ENCODE measurements at places on chromosomes 4 and X.

- DNase-seq = no peak
Observed at GRCh38 chr4:8723222-8723980, 130.8 kb downstream of the CPZ start.

DNA sequence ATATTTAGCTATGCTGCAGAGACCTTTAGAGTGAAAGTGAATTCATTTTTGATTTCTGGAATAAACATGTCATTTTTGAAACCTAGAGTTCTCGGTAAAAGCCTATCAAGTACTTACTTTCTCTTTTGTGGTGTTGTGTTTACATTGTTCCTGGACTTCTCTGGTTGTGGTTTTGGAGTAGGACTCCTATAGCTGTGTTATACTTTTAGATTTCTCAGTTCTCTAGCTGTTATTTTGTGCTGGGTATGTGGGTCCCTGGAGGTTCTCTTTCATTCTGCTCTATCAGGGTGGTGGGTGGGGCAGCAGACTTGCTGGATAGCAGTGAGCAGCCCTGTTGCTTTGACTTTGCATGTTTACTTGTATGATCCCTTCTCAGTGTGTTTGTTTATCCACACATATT, 25.6 kb upstream of the MSMO1 start:
- DNase-seq = no peak

GRCh38 chrX:78476701-78477100, 149.3 kb upstream of the CYSLTR1 start:
- DNase-seq = no peak

DNA sequence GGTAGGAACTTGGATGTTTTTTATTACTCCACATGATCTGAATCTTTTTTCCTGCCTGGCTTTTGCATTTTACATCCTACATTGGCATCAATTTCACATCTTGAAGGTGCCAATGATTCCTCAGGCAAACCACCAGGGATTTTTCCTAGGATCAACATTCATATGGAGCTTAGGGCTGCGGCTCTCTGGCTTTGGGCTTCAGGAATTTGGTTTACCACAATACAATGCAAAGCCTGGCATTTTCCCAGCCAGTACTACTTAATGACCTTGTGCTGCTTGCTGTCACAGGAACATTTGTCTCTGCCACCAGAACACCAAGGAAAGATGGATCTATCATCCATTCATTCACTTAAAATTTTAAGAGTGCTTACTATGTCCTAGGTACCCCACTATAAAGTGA, 180.7 kb downstream of the PDGFC start:
- DNase-seq = no peak

DNA sequence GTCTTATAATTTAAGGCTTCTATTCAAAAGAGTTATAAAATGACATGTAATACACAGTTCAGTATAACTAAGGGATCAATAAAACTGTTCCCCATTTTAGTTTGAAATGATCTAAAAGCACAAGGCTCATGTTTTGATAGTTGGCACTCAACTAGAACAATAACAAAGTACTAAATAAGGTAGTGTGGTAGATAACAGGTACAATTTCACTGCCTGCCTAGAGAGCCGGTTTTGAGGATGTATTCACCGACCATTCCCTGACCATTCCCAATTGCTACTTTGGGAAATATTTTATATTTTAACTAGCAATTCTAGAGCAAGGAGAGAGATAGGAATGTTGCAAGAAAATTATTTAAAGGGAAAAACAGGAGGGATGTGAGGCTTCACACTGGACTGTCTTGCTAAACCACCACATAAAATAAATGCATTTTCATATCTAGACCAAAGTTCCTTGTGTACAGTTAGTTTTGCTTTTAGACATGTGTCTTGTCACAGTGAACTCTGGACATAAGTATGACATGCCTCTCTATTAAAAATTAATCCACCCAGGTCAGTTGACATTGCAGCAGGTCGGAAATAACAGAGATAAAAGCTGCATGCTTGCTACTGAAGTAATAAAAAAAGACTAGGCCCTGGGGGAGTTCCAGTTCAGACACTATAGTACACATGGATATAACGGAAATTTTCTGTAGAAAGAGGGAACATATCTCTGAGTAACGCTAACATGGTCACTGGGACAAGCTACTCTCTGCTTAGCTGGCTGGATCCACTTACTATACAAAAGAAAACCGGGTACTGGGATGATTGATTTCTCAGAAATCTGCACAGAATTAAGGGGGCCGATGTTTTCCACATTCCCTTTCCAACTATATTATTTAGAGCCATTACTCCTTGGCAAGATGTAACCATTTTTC, 56.3 kb upstream of the NAP1L5 start:
- no peak for DNase-seq

- DNase-seq = no peak
Observed at GRCh38 chr4:101695176-101695575, 95.4 kb upstream of the BANK1 start.

DNA sequence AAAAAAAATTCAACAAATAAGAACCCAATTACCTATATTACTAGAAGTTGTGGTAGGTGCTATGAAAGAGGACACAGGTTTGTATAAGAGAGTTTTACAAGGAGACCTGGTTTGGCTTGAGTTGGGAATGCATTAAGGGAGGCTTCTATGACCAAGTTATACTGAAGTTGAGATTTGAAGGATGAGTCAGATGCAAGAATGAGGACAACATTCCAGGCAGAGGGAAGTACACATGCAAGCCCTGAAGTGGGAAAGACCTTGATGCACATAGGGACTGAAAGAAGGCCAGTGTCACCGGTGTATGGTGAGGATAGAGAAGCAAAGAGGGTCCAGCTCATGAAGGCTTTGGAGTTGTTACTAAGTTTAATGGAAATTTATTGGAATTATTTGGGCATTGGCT, 52.2 kb downstream of the ANK2 start:
- DNase-seq = no peak

GRCh38 chrX:140502491-140503237, 2.2 kb downstream of the SOX3 start:
- DNase-seq = peak; percentile 5

DNA sequence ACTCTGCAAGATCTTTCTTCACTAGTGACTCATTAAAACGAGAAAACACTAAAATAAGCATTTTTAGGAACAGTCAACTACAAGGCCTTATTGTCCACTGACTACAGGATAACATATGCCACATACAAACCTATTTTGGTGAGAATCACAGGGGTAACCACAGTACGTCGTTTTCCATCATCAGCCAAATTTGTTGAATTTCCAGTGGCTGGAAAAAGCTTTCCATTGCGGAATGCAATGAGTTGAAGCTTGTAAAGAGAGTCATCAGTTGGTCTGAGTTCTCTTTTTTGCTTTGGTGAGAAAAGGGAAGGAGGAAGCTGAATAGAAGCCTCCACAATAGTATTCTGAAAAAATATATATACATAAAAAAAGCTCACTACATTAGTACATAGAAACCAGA, 102.4 kb downstream of the ADGRA3 start:
- no peak for DNase-seq

- no peak for DNase-seq
Observed at GRCh38 chrX:683576-683975, 53.0 kb downstream of the SHOX start.

GRCh38 chr4:101123231-101123630, 224.1 kb downstream of the PPP3CA start:
- no peak for DNase-seq

DNA sequence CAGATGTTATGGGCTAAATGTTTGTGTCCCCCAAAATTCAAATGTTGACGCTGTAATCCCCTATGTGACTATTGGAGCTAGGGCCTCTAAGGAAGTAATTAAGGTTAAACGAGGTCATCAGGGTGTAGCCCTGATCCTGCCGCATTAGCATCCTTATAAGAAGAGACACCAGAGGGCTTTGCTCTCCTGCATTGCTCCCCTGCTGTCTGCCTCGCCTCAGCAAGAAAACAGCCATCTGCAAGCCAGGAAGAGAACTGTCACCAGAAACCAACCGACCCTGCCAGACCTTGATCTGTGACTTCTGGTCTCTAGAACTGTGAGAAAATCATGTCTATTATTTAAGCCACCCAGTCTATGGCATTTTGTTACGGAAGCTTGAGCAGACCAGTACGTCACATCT, 331.9 kb downstream of the DCTD start:
- no peak for DNase-seq

DNA sequence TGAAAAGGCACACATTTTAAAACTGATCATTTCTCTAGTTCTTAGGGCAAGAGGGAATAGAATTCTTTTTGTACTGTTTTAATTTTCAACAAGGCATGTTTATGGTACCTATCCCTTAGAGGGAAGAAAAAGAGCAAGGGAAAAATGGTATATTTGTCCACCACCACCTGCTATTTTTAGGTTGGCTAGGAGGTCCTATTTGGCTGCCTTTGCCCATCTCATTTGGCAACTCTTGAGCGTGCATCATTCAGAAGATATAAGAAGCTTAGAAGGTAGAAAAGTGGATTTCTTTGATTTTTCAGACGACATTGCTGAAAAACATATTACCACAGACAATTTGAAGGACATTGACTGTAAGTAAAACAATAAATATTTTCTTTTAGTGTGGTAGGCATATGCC, 69.0 kb downstream of the DCK start:
- DNase-seq = no peak

- peak; percentile 77 for DNase-seq
Observed at GRCh38 chr4:153790962-153791551, 2.2 kb upstream of the SFRP2 start.

DNA sequence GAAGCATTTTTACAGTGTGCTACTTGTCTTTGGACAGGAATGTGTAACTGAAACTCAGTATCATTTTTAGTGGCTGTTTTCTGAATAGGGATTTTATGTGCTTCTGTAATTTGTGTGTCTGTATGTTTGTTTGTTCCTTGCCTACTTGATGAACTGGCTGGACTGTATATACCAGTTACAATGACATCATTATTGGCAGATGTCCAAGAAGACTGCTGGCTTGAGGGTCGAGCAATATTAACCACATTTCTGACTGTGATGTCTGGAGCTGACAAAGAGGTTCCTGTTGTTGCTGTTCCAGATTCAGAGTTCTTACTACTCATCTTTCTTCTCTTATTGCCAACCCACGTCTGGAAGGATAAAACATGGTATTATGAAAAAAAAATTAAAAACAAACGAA, 33.0 kb downstream of the HDX start:
- DNase-seq = no peak

GRCh38 chrX:65035446-65035770, 59.2 kb upstream of the ZC4H2 start:
- DNase-seq = no peak

DNA sequence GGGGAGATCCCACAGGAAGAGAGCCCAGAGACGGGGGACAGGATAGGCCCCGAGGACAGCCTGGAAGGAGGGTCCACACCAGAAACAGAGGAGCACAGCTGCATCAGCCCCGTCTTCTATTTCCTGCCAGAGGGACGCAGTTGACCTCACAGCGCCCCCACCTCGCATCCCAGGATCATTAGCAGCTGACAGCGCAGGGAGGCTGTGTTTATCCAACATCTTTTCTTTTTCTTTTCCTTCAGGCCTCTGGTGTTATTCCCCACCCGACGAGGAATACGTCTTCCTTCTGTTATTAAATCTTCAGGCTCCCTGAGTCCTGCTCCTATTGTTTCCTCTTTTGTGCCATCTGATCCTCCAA, 75.4 kb downstream of the DCHS2 start:
- DNase-seq = peak; percentile 88

DNA sequence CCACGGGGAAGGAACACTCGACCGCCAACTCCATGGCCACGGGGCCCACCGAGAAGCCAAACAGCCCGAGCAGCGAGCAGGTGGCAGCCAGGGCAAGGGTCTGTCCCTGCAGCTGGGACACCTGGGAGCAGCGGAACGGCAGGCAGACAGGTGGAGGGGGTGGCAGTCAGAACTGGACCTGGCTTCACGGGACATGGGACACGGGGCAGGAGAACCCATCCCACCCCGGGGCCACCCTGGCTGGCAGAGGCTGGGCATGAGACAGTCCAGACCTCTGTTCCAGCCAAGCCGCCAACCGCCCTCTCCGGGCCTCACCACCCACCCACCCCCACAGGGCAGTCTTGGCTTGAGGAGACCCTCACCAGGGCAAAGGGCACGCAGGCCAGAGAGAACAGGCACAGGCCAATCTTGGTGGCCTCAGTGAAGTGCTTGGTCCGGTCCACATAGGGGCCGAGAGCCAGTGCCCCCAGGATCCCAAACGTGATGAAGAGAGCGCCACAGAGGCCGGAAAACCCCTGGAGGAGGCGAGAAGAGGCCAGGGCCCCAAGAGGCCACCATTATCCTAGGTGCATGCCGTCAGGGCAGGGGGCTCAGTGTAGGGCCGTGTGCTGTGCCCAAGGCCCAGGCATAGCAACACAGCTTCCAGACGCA, 5.6 kb downstream of the SLC49A3 start:
- DNase-seq = no peak

GRCh38 chr4:98744372-98745150, 86.2 kb upstream of the TSPAN5 start:
- no peak for DNase-seq

- DNase-seq = peak; percentile 19
Observed at GRCh38 chr4:82784681-82785610, 13.7 kb downstream of the SCD5 start.

GRCh38 chr4:153227469-153228075, 23.3 kb downstream of the TRIM2 start:
- no peak for DNase-seq

DNA sequence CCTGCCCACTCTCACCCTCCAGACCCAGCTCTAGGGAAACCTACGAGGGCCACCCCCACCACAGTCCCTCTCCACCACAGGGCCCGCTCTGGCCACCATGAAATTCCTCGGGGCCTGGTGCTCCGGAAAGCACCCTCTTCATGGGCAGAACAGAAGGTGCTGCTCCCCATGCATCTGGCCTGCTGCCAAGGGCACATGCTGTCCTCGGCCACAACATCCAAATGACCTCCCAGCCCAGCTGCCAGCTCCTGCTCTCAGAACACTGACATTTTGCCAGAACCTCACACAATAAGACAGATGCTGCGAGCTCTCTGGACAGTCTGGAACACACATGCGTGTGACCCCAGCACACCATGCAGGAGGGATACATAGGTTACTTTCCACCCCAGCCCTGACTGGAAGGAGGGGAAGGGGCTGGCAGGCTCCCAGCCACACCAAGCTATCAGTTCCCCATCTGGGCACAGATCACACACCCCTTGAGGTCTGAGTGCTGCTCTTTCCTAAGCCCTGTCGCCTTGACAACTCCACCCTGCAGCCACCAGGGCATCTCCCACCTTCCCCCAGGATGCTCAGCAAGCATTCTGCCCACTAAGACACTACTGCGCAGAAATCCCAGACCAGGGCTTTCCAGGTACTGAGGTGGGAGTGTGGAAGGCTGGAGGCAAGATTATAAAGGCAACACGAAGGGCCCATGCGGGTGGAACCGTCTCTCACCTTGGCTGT, 5.8 kb downstream of the CCNQ start:
- DNase-seq = no peak

DNA sequence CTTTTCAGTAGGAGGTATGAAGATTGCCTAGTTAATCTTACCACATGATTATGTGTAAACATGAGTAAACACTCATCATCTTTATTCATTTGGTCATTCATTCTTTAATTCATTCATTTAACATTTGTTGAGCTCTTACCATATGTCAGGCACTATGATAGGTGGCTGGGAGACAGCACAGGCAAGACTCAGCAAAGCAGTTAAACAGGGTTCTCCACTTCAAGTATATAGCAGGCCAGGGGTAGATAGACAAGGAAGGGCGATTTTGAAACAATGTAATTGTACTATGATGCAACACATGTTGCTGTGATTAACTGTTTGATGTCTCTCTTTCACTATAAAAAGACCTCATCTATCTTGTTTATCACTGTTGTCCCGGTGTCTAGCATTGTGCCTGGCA, 84.3 kb upstream of the GPR101 start:
- no peak for DNase-seq

- no peak for DNase-seq
Observed at GRCh38 chr4:104365618-104366017, 129.1 kb downstream of the CXXC4 start.

- DNase-seq = no peak
Observed at GRCh38 chrX:153410373-153410772, 899 bp upstream of the ZFP92 start.

GRCh38 chr4:7242766-7243165, 50.4 kb downstream of the SORCS2 start:
- no peak for DNase-seq

All from kidney (tissue), 22 donors.